ENCODE measurements at places on chromosomes 2 and 18.

DNA sequence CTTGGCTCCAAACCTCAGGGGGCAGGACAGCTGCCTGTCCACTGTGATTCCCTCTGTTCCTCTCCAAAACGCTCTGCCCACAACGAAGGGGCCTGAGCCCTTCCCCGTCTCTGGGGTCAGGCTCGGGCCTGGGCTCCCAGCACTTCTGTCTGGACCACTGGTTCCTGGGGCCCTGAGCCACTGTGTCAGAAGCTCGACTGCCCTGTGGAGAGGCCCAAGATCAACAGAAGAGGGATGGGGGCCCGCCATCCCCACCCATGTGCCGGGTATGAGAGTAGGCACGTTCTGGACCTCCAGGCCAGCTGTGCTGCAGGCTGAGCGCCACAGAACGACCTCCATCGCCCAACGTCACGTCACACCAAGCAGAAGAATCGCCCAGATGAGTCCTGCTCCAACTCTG is 119.9 kb upstream of the HS6ST1 start:
- DNase-seq = no peak

DNA sequence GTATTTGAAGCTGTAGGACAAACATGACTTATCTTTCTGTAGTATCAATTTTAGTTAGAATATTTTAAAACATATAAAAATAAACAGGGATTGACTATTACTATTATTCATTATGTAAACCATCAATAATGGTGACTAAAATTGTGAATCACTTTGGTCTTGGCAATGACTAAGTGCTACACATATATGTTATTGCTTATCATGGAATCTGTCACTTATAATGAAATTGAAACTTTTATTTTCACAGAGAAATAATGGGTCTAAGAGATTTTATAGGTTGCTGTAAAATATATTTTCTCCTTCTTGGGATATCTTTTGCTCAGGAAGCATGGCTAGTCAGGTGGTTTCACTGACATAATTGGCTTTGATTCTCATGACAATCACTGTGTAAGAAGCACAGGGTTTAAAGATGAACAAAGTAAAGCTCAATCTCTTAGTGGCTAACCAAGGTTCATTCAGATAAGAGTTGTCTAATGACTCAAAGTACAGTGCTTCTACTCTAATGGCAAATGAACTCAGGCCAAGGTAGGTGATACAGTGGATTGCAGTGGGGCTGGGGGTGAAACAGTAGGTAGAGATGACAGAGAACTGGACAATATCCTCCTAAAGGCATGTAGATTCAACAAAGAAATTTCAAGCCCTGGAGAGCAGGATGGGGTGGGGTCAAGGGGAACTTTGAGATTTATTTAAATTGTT is 98.6 kb upstream of the FANCL start:
- DNase-seq = no peak

- DNase-seq = peak; percentile 64
Measured at GRCh38 chr18:50819728-50820378, at the start of gene MRO. MRO (minus strand) TSS chr18:50820016; CDS start chr18:50809400, 10,616 bp downstream.

DNA sequence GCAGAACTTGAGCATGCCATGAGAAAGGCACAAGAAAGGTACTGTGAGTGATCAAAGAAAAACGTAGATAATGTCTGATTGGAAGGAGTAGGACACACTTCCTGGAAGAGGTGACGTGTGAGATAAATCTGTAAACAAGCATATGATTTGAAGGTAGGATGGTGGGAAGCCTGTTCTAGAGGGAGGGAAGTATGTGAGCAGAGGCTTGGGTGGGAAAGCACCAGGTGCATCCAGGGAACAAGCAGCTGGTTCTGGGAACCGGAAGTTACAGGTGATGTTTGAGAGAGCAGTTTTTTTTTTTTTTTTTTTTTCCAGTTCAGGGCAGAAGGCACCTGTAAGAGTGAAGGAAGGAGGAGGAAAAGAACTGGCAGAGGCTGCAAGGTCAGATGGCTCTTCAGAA is 116.6 kb upstream of the EFEMP1 start:
- DNase-seq = no peak

- DNase-seq = no peak
Measured at GRCh38 chr2:229137639-229138038, 133.4 kb downstream of the PID1 start.

GRCh38 chr2:142536492-142536891 is 341.0 kb upstream of the KYNU start:
- no peak for DNase-seq

- DNase-seq = no peak
Measured at GRCh38 chr2:206176901-206177300, 17.2 kb downstream of the EEF1B2 start.

- DNase-seq = no peak
Measured at GRCh38 chr18:4587204-4587603, 132.1 kb upstream of the DLGAP1 start.

DNA sequence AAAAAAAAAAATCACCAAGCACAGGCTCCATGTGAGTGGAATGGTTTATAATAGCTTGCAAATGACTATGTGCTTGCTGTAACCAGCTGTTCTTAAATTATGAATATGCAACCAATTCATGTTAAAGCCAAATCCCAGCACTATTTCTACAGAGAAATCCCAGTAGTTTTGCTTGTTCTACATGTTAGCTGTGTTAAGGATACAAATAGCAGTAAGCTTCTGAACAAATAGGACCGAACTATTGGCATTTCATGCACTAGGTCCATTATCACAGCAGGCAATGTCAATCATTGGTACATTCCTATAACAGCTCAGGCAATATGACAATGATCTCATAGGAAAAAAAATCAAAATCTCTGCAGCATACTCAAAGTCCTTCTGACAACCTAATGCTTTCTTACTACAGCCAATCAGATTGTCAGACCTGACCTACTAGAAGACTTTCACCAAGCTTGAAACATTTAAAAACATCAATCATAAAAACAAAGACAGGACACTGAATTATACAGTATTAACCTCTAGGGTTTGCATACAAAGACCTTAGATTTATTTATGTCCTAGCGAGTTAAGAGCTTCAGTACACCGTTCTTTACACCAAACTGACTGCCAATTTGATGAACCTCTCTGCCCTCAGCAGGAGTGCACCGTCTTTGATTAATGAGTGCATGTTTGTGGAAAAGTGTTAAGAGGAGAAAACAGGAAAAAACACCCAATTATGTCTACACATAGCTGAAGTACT is 6.4 kb downstream of the BAZ2B start:
- no peak for DNase-seq

DNA sequence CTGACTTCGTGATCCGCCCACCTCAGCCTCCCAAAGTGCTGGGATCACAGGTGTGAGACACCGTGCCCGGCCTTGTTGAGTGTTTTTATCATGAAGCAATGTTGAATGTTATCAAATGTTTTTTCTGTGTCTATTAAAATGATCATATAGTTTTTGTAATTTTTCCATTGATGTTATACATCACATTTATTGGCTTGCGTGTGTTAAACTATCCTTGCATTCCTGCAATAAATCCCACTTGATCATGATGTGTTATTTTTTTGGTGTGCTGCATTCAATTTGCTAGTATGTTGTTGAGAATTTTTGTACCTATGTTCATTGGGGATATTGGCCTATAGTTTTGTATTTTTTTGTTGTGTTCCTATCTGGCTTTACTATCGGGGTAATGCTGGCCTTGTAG is 113.1 kb upstream of the PARD3B start:
- DNase-seq = no peak

DNA sequence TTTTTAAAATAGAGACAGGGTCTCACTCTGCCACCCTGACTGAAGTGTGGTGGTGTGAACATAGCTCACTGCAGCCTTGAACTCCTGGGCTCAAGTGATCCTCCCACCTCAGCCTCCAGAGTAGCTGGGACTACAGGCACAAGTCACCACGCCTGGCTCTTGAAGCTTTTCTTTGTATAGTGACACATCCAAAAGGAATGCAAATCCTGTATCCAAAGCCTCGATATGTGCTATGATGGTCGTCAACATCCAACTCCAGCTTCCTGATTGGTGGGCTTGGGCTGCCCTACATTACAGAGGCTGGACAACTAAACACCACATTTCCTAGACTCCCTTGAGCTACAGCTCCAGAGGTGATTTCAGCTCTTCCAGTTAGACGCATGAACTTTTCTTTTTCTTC is 101.7 kb upstream of the PGAP1 start:
- no peak for DNase-seq

- DNase-seq = no peak
Measured at GRCh38 chr18:78727877-78728783, 251.5 kb upstream of the SALL3 start.

DNA sequence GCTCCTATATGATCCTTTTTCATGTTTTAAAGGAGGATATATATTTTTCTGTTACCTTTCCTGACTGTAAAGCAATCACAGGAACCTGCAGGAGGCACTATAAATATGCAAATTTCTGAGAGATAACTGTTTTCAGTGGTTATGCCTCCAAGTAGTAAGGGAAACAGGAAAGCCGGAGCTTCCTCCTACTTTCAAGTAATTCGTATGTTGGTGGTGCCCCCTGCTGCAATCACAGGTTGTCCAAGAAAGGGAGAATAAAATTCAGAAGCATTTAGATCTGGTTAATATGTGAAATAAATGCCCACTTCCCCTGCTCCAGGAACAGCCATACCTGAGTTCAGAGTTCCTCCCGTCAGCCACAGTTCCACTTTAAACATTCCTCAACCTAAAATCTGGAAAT is 12.0 kb upstream of the BCL11A start:
- DNase-seq = no peak

DNA sequence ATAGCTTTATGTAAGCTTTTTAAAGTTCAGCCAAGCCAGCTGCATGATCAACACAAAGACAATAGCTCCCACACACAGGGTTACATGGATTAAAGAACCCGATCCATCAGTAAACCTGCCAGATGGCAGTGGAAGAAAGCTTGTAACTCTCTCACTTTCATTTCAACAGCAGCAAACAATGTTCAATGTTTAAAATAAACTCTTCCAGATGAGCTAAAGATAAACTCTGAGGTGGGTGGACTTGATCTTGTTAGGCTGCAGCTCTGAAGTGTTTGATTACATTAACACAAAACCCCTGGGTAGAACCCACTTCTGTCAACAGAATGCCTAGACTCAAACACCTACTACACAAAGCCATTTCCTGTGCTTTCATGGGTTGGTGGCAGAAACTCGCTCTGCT is 13.9 kb downstream of the RDH14 start:
- no peak for DNase-seq

GRCh38 chr2:20049637-20050036 is 1.8 kb downstream of the LAPTM4A start:
- DNase-seq = no peak

GRCh38 chr2:44833171-44834069 is 108.1 kb upstream of the SIX3 start:
- no peak for DNase-seq

DNA sequence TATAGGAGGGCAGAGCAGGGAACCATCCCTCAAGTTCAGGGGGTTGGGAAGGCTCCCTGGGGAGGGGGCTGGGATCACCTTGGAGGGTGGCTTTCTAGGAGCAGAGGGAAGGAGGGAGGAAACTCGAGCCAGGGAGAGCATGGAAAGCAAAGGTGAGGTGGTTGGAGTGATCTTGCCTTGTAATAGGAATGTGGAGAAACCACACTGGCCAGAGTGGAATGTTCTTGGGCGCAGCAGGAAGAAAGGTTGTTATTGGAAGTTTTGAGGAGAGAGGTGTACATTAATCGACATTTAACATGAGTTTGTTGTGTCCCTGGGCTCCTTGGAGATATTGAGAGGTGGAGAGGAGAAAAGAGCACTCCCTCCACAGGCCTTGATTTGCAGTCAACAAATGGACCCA is 272.2 kb downstream of the PRKCE start:
- DNase-seq = no peak

DNA sequence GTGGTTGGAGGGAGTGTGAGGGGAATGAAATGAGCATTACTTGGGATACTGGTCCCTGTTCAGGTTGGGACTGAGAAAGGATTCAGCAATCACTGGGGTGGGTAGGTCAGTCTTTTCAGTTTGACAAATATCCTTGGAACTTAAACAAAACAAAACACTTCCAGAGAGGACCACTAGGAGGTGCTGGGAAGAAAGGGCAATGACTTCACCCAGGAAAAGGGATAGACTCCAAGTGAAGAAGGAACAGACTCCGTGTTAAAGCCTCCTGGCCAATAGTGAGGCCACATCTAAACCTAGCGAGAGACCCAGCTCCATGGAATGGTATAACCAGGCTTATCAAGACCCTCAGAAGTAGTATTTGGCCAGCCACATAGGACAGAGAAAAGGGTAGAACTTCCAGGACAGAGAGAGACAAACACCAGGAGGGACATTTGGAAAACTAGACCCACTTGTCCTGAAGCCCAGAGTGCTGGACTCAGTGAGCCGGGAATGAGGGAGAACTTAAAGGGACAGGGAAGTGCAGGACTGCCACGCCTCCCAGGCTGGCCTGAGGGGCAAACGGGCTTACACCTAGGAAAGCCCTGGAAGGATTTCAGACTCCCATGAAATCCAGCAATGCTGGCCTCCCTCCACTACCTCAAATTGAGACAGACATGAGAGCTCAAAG is 19.6 kb upstream of the KCNG3 start:
- DNase-seq = no peak

- DNase-seq = no peak
Measured at GRCh38 chr2:117958186-117958585, 55.7 kb downstream of the CCDC93 start.

DNA sequence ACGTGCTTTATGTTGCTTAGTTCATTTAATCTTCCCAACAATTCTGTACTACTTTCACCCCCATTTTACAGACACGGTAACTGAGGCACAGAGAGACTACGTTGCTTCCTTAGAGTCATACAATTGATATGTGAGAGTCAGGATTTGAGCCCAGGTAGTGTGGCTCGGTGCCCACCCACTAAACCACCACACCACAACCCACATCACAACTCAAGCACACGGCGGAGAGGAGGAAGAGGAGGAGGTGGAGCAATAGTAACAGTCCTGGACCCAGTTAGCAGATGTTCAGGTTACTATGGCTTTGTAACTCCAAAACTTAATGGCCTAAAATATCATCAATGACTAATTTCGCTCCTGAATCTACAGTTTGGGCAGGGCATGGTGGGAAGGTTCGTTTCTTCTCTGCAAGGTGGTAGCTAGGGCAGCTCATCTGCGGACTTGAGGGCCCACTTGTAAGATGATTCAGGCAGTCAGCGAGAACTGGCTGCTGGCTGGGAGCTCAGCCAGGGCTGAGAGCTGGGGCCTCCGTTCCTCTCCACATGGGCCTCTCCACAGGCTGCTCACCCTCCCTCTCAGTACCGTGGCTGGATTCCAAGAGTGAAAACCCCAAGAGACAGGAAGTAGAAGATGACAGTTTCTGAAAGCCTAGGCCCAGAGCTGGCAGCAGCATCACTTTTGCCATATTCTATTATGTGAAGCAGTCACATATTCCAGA is 167.1 kb downstream of the ZFP36L2 start:
- DNase-seq = peak; percentile 49

DNA sequence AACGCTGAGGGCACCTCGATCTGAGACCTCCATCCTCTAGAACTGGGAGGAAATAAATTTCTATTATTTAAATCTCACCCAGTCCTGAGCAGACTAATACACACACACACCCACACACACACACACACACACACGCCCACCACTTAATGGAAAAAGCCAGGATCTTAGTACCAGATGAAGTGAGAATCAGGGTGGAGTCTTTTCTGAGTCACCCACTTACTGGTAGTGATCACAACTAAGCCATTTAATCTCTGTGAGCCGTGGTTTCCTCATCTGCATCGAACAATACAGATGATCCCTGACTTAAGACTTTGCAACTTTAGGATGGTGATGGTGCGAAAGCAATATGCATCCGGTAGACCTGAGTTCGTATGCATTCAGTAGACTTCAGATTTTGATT is 18.6 kb downstream of the THNSL2 start:
- no peak for DNase-seq

Measured in activated CD4-positive, alpha-beta T cell treated with anti-CD3 and anti-CD28 coated beads for 24 hours (primary cell).